ENCODE measurements at places on chromosomes 16 and 17. TPM values are rescaled to one million over a fixed set of nuclear protein-coding genes. Genes with fewer than 3 reads are reported as not detected.

GRCh38 chr17:75881678-75882454 is 3.5 kb upstream of the TRIM47 start:
- no peak overlapping the region for H3K27ac ChIP-seq
- H3K4me1 ChIP-seq = peaks cover 29% of the 10 kb centered on the region
- DNase-seq = no peak
- peaks cover 2% of the 10 kb centered on the region for H3K27me3 ChIP-seq
- no peak overlapping the region for H3K4me3 ChIP-seq
- no peaks in the 10 kb centered on the region for H3K36me3 ChIP-seq

The CACNG5 gene
- total RNA-seq = not detected

DNA sequence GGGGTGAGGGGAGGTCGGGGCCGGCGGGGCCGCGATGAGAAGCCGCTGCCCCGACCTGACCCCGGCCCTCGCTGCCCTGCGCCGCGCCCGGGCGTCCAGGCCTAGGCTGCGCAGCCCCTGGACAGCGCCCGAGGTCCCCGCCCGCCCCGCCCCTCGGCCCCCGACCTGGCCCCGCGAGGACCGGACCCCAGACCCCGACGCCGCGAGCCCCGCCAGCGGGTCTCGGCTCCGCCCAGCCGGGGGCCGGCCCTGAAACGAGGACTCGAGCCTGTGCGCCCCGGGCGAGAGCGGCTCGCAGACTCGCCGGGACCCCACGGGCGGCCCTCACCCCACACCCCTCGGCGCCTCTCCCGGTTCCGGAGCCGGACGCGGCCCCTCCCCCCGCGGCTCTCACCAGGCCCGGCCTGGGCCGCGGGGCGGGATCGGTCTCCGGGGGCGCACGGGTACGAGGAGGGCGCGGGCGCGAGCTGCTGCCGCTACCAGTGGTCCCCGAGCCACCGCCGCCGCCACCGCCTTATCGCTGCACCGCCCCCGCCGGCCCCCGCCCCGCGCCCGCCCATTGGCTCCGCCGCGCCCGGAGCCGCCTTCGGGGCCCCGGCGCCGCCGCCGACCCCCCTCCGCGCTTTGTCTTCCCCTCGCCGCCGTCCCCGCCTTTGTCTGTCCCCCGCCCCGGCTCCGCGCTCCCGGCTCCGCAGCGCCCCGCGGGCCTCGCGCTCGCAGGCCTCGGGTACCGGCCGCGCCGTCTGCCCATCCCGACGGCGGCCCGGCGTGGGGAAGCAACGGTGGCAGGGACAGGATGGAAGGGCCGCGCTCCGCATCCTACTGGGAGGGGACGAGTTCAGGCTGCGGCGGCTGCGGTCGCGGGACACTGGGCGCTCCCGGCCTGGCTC is at the start of gene LIMD2:
LIMD2 (minus strand) TSS at position 488 of the 890 bp plus-strand sequence. CDS start 827 bp downstream, outside the sequence.
- DNase-seq = peak; percentile 93
- H3K4me3 ChIP-seq = peak within 1 kb of the TSS; percentile 91
- H3K36me3 ChIP-seq = peaks cover 10% of the 10 kb centered on the region
- H3K27ac ChIP-seq = peak within 1 kb of the TSS; percentile 95
- no peaks in the 10 kb centered on the region for H3K27me3 ChIP-seq
- H3K4me1 ChIP-seq = peaks cover 44% of the 10 kb centered on the region

GRCh38 chr16:30621765-30622164 is 11.6 kb upstream of the ZNF689 start:
- H3K36me3 ChIP-seq = no peaks in the 10 kb centered on the region
- no peak for DNase-seq
- no peak overlapping the region for H3K27ac ChIP-seq
- no peak overlapping the region for H3K4me3 ChIP-seq

GRCh38 chr16:88955906-88956305 is 21.1 kb downstream of the CBFA2T3 start:
- DNase-seq = no peak
- H3K4me1 ChIP-seq = peaks cover 3% of the 10 kb centered on the region

DNA sequence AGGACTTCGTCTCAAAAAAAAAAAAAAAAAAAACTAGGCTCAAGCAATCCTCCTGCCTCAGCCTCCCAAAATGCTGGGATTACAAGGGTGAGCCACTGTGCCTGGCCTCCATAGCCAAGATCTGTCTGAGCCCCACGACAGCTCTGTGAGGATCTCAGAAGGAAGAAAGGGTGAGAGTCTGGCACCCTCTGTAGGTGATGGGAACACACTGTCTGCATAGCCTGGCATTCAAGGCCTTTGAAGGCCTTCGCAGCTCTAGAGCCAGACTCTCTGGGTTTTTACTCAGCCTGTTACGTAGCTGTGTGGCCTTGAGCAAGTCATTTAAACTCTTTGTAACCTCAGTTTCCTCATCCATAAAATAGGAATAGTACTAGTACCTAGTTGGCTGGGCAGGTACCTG is 6.3 kb upstream of the XPO6 start:
- peak; percentile 36 for DNase-seq
- no peak overlapping the region for H3K27ac ChIP-seq
- H3K27me3 ChIP-seq = no peaks in the 10 kb centered on the region
- H3K4me1 ChIP-seq = no peaks in the 10 kb centered on the region
- H3K36me3 ChIP-seq = no peaks in the 10 kb centered on the region

The SLFN12L gene
- total RNA-seq = 90.7 TPM

- H3K27me3 ChIP-seq = no peaks in the 10 kb centered on the region
- H3K36me3 ChIP-seq = no peaks in the 10 kb centered on the region
- no peak overlapping the region for H3K4me3 ChIP-seq
- no peak overlapping the region for H3K27ac ChIP-seq
- no peak for DNase-seq
Observed at GRCh38 chr17:74582633-74583032, 9.4 kb downstream of the CD300LD start.

DNA sequence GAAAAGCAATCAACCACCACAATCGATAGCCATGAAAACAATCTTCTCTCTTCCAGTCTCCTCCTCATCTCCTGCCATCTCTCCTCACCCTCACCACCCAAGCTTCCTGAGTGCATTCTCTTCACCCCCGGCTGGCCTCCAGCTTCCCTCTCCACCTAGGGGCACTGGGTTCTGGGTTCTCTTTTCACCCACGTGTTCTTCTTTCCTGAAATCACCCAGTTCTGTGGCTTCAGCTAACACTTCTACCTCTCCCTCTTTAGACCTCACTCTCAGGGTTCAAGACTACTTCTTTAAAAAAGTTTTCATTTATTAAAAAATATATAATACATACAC is 8.2 kb downstream of the ITGAM start:
- no peak overlapping the region for H3K27ac ChIP-seq
- no peak overlapping the region for H3K4me3 ChIP-seq
- no peaks in the 10 kb centered on the region for H3K27me3 ChIP-seq
- peaks cover 28% of the 10 kb centered on the region for H3K4me1 ChIP-seq

- no peak overlapping the region for H3K27ac ChIP-seq
- H3K27me3 ChIP-seq = no peaks in the 10 kb centered on the region
- H3K4me3 ChIP-seq = peak overlapping the region; percentile 68
- H3K4me1 ChIP-seq = peaks cover 51% of the 10 kb centered on the region
Observed at GRCh38 chr16:3879258-3879886, 1.1 kb downstream of the CREBBP start.

The BAHCC1 gene
- total RNA-seq = 0.23 TPM

DNA sequence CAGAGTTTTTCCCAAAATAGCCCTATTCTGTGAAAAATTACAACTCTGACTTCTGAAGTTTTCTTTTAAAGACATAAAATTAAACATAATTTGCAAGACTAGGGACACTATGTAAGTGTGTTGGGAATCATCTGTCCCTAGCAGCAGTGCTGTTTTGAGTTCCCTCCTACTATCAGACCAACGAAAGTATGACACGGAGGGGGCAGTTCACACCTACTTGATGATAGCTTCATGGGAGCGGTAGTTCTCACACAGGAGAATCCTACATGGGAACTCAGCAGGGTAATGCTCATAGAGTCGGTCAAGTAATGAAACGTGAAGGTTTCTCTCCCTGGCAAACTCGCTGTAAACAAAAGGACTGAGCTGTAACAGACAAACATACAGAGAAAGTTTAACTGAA is 96.6 kb downstream of the HELZ start:
- peaks cover 14% of the 10 kb centered on the region for H3K36me3 ChIP-seq
- H3K4me3 ChIP-seq = no peak overlapping the region
- H3K27ac ChIP-seq = no peak overlapping the region
- H3K4me1 ChIP-seq = no peaks in the 10 kb centered on the region
- DNase-seq = no peak

The ITGAX gene
- 2.6 TPM for total RNA-seq

The PRSS33 gene
- not detected for total RNA-seq

DNA sequence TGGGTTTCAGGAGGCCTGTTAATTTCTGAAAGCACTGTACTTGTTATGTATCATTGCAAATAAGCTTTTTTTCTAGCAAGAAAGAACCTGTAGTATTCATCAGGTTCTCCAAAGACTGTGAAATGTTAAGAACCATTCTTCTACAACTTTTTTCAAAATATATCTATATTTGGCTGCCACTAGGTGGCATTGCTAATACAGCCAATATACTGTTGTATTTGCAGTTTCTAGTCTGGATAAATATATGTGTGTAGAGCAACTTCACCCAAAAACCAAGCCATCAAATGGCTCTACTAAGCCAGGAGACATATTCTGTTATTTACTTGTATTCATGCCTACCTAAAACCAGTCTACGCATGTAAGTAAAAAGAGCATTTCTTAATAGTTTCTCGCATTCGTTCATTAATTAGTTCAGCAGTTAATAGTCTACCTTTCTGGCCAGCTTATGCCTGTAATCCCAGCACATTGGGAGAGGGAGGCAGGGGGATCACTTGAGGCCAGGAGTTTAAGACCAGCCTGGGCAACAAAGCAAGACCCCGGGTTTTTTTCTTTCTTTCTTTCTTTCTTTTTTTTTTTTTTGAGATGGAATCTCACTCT is 39.5 kb downstream of the VMP1 start:
- no peaks in the 10 kb centered on the region for H3K27me3 ChIP-seq
- no peak overlapping the region for H3K4me3 ChIP-seq
- peaks cover 6% of the 10 kb centered on the region for H3K36me3 ChIP-seq

DNA sequence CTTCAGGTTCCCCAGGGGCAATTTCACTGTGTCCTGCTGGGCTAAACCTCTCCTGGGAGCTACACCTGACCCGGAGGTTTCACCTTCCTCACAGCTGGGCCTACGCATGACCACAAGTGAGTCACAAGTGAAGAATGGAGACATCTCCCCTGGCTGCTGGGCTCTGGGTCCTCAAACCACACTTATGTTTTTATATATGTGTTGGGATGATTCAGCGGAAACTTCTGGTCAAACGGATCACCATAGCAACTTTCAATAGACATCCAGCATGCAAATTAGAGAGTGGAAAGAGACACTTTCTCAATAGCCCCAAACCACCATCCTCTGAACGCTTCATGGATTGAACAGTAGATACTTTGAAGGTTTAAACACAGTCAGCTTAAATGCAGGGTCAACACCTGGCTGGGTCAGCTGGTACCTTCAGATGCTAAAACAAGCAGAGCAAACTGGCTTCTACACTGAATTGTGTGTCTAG is 28.0 kb upstream of the MAF start:
- H3K27ac ChIP-seq = no peak overlapping the region
- DNase-seq = no peak
- no peaks in the 10 kb centered on the region for H3K27me3 ChIP-seq
- H3K4me1 ChIP-seq = no peaks in the 10 kb centered on the region
- H3K4me3 ChIP-seq = no peak overlapping the region

DNA sequence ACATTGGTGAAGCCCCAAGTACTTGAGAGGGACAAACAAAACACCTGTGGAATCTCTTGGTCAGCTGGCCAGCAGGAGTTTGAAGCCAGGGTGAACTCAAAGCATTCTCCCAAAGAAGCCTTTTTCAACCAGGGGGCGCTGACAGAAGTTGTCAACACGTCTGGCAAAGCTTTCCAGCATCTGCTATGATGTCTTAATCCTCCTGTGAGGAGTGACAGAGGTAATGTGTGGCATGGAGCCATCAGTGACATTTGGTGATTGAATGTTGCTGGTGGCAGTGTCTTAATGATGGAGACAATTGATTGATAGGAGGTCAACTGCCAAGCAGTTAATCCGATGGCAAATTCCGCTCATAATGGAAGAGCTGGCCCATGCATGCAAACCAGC is 257.6 kb upstream of the HSBP1 start:
- no peak overlapping the region for H3K4me3 ChIP-seq
- no peaks in the 10 kb centered on the region for H3K36me3 ChIP-seq

The SGCA gene
- not detected for total RNA-seq

- H3K4me3 ChIP-seq = no peak overlapping the region
- no peak for DNase-seq
- H3K36me3 ChIP-seq = no peaks in the 10 kb centered on the region
- no peaks in the 10 kb centered on the region for H3K27me3 ChIP-seq
Observed at GRCh38 chr16:47125757-47126156, 18.0 kb downstream of the NETO2 start.

- H3K4me3 ChIP-seq = no peak overlapping the region
- no peaks in the 10 kb centered on the region for H3K27me3 ChIP-seq
- H3K36me3 ChIP-seq = peaks cover 8% of the 10 kb centered on the region
Observed at GRCh38 chr17:57670769-57671569, 74.1 kb downstream of the CCDC182 start.

The PRSS8 gene
- total RNA-seq = not detected

DNA sequence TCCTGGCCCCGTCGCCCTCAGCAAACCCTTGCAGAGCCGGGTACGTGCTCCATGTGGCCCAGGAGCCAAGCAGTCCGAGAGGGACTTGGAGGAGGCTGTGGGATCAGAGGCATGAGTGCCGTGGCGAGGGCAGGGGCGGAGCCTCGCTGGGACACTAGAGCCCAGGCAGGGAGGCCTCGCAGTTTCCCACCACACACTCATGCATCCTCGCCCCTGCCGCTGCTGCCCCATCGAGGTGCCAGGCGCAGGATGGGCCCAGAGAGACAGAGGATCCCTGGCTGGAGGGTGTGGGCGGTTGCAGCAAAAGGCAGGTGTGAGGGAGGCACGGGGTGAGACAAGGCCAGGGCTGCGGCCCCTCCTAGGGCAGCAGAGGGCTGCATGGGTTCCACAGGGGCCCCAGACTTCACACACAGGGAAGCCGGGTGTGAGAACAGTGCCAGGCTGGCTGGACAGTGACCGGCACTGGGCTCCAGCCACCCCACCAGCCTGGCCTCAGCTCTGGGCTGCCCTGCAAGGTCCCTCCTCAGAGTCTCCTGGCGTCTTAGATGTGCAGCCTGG is 7.7 kb downstream of the BCAR1 start:
- no peaks in the 10 kb centered on the region for H3K36me3 ChIP-seq
- no peak for DNase-seq
- peaks cover 26% of the 10 kb centered on the region for H3K27me3 ChIP-seq
- H3K27ac ChIP-seq = no peak overlapping the region
- H3K4me3 ChIP-seq = no peak overlapping the region

DNA sequence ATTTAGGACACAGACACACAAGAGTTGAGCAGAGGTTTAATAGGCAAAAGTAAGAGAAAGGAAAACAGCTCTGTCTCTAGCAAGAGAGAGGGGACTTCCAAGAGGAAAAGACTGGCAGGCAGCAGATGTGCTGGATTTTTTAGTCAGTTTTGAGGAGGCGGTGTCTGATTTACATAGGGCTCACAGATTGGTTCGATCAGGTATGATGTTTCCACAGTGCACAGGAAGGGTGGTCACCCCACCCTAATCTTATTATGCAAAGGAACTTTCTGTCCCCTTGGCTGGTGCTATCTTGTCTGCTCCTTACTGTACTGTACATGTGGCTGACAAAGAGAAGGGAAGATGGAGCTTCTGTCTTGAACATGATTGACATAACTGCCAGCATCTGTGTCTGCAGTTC is 25.3 kb downstream of the BFAR start:
- DNase-seq = no peak
- H3K27ac ChIP-seq = no peak overlapping the region
- H3K4me3 ChIP-seq = no peak overlapping the region
- H3K4me1 ChIP-seq = no peaks in the 10 kb centered on the region

- peaks cover 75% of the 10 kb centered on the region for H3K27me3 ChIP-seq
- no peaks in the 10 kb centered on the region for H3K36me3 ChIP-seq
- H3K27ac ChIP-seq = no peak overlapping the region
- DNase-seq = no peak
- no peak overlapping the region for H3K4me3 ChIP-seq
- no peaks in the 10 kb centered on the region for H3K4me1 ChIP-seq
Observed at GRCh38 chr17:44910231-44911106, 4.8 kb downstream of the GFAP start.

Data from T-cell (primary cell).